CD4-positive, alpha-beta T cell (primary cell): ENCODE measurements at places on chromosomes 11 and 22.

DNA sequence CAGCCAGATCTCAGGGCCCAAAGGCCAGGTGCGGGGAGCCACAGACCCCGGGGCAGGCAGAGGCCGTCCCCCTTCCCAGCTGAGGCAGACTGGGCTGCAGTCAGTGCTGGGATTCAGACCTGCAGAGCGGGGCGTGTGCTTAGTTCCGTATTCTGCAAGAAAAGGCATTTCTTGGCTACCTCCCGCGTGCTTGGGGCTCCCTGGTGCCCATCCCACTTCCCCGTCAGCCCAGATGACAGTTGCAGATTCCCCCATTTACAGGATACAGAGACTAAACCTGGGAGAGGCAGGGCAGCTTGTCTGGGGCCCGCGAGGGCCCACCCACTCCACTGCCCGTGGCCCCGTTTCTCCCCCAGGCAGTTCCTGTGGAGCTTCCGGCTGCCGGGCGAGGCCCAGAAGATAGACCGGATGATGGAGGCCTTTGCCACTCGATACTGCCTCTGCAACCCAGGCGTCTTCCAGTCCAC, 18.3 kb downstream of the CYTH4 start:
- peak; percentile 44 for DNase-seq

GRCh38 chr11:128757235-128757711, 63.4 kb downstream of the FLI1 start:
- DNase-seq = peak; percentile 83

DNA sequence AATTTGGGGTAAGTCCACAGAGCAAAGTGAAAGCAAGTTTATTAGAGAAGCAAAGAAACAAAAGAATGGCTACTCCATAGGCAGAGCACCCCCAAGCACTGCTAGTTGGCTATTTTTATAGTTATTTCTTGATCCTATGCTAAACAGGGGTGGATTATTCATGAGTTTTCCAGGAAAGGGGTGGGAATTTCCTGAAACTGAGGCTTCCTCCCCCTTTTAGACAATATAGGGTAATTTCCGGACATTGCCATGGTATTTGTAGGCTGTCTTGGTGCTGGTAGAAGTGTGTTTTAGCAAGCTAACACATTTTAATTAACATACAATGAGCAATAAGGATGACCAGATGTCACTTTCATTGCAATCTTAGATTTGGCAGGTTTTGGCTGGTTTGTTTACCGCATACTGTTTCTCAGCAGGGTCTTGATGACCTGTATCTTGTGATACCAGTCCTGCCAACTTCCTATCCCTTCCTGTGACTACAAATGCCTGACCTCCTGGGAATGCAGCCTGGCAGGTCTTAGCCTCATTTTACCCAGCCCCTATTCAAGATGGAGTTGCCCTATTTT, 937 bp upstream of the C1QTNF6 start:
- DNase-seq = no peak

DNA sequence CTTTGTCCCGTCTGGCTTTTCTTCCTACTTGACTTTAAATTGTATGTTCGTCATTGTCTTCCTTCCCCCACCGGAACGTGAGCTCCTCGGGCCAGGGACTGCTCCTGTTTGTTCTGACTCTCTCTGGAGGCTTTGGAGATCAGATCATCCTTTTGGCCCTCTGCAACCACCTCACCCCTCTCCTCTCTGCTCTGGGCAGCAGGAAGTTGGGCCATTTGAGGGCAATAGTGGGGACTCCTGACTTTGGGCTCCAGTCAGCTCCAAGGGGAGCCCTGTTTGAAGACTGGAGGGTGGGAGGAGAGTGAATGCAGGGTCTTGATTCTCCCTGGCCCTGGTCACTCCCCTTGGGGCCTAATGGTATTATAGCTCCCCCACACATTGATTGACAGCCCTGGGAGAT, 186.3 kb upstream of the B3GAT1 start:
- DNase-seq = no peak

- no peak for DNase-seq
Observed at GRCh38 chr22:45997777-45998637, 21.0 kb upstream of the WNT7B start.

DNA sequence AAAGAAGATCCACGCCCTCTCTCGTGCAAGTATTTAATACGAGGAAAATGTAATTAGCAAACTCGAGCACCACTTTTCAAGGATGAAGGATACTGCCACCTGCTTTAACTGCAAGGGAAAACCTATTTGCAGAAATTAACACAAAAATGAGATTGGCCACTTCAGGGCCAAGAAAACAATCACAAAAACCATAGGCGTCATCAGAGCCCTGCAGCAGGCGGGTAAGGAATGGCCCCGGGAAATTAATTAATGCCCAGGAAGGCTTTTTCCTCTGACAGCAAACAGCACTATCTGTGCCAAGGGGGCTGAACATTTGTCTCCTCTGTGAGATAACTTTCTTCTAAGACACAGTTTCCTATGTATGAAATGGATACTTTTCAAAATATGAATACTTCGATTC, 255.7 kb downstream of the CTTN start:
- DNase-seq = no peak

DNA sequence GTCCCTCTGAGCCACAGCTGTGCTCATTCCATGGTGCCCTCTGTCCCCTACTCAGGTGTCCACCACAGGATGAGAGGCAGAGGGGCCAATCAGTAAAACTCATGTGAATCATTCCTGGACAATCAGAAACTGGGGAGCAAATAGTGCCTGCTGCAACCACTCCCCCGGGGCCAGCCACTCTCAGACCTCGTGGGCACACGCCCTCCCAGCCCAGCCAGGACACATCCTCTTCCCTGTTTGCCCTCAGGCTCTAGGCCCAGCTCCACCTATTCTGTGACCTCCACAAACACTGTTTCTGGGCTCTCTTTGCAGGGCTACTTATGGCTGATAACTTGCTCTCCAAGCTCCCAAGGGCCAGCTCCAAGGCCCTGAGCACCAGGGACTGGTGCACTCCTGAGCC, 14.0 kb upstream of the KCTD14 start:
- no peak for DNase-seq

DNA sequence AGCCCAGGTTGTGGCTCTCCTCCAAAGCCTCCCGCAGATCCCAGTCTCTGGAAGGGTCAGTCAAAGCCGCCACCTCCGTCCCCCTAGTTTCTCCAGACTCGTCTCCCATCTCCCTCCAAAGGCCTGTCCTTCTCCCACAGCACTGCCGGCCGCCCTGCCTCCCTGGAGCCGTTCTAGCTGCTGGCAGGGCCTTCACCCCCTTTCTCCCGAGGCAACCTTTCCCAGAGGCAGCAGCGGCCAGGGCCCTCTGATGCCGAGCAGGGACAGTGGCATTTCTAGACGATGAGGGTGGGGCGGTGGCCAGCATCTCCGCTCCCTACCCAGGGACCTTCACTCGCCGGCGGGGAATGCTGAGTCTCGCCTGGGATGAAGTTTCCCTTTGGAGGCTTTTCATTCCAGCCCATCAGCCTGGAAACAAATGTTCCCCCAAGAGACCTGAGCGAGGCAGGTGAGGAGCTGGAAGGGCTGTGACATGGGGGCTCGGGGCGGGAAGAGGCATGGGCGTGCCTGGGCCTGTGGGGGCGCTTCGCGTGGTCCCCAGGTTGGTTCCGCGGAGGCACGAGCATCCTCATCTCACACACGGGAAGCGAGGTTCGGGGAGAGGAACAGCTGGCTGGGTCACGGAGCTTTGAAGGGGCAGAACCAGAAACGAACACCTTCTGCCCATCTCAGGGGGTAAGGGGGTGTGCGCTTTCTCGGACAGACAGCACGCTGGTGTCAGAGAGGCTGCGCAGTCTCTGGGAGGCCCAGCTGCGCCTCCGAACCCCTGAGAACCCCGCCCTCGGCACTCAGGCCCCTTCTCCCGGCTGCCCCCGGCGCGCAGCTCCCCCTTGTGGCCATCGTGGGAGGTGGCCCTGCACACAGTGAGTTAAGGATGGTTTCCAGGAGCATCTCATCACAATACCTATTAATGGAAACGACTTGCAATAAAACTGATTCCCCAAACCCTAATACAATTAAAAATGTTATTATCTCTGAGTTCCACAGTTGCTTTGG, 18.1 kb upstream of the KLHL35 start:
- peak; percentile 18 for DNase-seq

DNA sequence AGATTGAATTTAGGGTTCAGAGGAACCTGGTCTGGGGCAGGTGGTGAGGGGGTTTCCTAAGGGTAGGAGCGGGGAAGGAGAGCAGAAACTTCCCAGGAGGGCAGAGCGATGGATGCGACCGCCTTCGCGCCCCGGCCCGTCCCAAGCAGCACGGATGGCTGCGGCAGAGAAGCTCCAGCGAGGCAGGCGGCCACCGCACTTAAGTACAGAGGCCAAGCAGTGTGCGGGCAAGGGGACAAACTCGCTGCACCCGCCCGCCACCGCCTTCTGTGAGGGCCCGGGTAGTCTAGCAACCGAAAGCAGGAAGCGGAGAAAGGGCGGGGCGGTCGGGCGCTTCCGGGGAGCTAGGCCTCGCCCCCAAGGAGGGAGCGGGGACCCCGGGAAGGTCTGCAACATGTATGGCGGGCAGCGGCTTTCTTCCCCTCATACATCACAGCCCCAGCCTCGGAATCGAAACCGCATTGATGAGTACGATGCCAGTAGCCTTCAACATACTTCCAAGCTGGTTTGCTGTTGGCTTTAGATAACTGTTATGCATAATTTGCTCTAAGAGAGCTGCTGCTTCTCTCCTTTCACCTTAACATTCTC, at the start of gene AGBL2:
AGBL2 (minus strand) TSS at position 288 of the 588 bp plus-strand sequence. CDS start 719 bp downstream, outside the sequence.
- peak; percentile 80 for DNase-seq

DNA sequence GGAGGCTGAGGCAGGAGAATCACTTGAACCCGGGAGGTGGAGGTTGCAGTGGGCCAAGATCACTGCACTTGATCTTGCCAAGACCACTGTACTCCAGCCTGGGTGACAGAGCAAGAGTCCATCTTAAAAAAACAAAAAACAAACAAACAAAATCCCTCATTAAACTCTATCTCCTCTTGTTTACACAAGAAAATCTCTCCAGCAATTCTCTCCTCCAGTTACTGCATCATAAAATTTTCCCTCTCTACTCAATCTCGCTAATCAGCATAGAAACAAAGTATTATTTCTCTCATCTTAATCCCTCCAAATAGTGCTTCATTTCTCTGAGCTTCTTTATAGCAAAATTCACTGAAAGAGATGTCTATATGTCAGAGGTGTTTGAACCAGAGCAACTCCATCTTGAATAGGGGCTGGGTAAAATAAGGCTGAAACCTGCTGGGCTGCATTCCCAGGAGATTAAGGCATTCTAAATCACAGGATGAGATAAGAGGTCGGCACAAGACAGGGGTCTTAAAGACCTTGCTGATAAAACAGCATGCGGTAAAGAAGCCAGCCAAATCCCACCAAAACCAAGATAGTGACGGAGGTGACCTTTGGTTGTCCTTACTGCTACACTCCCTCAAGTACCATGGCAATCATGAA, 19.8 kb downstream of the MTMR2 start:
- no peak for DNase-seq

DNA sequence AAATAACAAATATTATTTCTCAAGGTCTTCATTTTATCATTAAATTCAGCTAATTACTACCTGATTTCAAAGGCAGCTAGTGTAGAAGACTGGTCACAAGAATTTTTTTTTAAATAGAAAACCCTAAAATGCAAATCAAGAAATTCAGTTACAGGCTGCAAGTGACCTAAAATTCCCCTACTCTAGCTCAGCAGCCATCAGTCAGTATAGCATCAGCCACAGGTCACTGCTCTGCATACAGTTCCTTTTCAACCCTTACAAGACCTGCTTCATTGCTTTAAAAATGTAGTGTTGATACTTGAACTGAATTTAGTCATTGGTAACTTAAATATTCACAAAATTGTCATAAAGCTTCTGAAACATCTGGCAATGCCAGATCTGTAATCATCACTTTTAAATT, 9.5 kb upstream of the B3GNT6 start:
- DNase-seq = no peak

DNA sequence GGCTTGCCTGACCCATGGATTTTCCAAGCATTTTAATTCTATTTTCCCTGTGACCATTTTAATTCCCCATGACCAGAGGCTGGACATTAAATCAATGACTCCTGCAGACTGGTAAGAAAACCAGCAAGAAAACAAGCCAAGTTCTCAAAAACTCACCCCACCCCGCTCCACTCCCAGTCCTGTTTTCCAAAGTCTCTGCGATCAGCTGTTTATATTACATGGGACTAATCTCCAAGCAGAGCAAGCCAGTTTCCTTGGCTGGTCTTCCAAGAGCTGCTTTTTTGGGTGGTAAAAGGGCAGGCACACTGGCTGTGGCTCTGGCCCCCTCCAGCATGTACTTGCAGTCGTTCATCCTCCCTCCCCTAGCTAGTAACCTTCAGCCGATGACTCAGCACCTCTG, 97.9 kb downstream of the RRAS2 start:
- no peak for DNase-seq

GRCh38 chr11:59710136-59710847, 3.4 kb downstream of the OR10V1 start:
- no peak for DNase-seq
